ENCODE measurements at places on chromosomes 12 and 14.

GRCh38 chr14:103111232-103111868, 11.9 kb upstream of the TNFAIP2 start:
- DNase-seq, result no peak

DNA sequence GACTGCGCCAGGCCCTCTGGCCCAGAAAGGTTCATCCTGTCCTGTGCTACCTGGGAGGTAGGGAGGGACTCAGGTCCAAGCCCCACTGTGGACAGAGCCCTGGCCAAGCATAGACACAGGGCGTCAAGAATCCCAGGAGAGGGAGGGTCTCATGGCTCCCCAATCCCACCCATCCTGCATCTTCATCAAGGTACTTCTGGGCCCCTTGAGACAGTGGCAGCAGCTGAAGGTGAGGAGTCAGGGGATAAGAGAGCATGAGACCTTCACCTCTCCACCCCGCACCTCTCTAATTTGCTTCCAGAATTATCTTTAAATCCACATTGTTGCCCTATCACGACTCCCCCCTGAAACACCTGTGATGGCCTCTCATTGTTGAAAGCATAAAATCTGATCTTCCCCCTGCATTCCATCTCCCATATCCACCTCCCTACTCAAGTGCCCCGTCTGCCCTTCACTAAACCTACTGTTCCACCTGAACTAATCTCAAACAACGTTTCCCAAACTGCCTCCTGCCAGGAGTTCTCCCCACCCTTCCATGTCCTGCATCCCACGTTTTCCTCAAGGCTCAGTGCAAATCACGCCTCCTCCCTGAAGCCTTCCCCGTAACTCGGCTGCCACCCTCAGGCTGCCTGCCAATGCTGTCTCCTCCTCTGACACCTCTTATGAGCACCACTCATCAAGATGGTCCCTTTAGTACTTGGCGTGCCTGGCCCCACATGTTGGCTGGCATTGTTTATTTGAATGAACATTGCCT, 27.1 kb downstream of the KRT18 start:
- no peak for DNase-seq

GRCh38 chr12:122872815-122873361, 23.0 kb downstream of the VPS37B start:
- no peak for DNase-seq

DNA sequence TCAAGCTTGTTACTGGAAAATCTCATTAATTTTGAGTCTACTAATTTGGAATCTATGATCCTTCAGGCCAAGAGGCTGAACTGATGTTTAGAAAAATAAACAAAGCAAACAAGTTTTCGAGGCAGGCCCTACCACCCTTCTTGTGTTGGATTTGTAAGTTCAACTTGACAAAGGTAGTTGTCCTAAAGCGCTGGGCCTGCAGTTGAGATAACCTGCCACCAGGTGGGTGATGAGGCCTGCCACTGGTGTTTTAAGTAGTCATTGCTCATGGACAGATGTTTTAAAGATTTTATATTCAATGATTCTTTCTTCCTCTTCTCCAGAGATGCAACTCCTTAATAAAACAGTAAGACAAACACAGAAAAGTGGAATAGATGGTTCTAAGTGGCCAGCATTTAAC, 19.4 kb downstream of the ACVRL1 start:
- DNase-seq, result peak; percentile 17

DNA sequence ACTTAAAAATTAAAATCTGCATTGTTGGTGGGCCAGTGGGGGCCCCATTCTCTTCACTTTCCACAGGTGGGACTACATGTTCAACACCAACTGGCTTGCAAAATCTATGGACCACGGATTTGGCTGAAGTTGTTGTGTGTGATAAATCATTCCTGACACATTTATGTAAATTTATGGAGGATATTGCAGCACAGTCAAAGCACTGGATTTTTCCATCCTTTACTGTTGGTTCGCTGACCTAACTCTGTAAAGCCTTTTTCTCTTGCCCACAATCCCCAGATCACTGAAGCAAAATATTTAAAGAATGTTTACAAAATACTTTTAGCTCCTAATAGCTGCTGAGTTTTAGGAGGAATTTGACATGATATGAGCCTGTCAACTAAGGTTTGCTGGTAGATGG, 219.7 kb upstream of the PRICKLE1 start:
- no peak for DNase-seq

DNA sequence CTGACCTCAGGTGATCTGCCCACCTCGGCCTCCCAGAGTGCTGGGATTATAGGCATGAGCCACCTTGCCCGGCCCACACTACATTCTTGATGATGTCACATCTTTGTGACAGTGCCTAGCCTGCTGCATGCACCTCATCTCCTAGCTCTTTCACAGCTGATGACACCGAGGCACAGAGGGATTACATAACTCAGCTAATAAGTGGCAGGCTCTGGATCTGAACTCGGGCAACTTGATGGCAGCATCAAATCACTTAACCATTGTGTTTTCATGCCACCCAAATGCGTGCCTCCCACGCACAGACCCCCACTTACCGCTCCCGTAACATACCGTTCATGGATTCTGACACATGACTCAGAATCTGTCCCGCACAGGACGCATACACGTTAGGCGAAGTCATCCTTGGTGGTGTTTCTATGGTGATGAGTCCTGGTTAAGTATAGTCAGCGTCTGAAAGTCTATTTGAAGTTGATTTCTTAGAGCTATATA, 7.4 kb downstream of the TMEM120B start:
- DNase-seq, result no peak

- no peak for DNase-seq
Measured at GRCh38 chr14:51482102-51482501, 169.6 kb upstream of the FRMD6 start.

GRCh38 chr14:51479584-51480325, 172.0 kb upstream of the FRMD6 start:
- no peak for DNase-seq

DNA sequence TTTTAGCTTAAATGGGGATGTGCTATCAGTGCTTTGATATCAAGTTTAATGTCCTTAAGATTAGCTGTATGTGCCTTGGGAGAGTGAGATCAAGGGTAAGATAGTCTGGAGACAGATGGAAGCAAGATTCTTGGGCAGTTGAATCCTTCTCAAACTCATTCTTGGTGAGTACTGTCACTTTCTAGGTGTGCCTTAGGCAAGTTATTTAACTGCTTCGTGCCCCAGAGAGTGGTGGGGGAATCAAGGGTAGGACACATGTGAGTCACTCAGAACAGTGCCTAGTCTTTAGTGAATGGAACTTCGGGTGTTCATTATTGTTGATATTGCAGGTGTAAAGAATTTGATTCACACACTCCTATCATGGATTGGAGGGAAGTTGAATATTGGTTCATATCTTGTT, 803.7 kb downstream of the DIO2 start:
- no peak for DNase-seq

- peak; percentile 52 for DNase-seq
Measured at GRCh38 chr14:98138666-98139065, 1133.3 kb downstream of the BCL11B start.

GRCh38 chr12:128737292-128737966, 86.3 kb downstream of the SLC15A4 start:
- DNase-seq, result no peak

- no peak for DNase-seq
Measured at GRCh38 chr14:56703947-56704346, 106.3 kb downstream of the OTX2 start.

- DNase-seq, result no peak
Measured at GRCh38 chr14:77549451-77549850, 50.8 kb upstream of the ISM2 start.

GRCh38 chr12:46233423-46233822, 35.4 kb downstream of the SLC38A1 start:
- no peak for DNase-seq

- DNase-seq, result no peak
Measured at GRCh38 chr14:51520087-51520486, 131.6 kb upstream of the FRMD6 start.

- no peak for DNase-seq
Measured at GRCh38 chr12:66965621-66966020, 286.7 kb upstream of the GRIP1 start.

DNA sequence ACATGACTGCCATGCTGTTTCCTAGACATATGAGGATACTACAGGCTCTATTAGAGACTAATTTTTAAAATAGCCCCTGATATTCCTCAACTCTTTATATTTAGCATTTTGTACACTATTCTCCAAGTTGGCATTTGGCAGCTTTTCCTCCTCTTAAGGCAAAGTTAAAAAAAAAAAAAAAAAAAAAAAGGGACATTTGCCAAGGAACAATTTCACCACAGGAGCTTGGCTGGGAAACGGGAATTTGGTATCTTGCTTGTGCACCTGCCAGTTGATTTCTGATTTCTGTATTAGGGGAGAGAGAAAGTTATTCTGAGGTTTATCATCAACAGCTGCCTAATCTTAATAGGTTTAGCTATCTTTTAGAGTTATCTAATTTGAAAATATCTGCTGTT, 87.2 kb downstream of the CAND1 start:
- no peak for DNase-seq

GRCh38 chr14:51993285-51993920, 4.1 kb downstream of the RTRAF start:
- DNase-seq, result no peak

GRCh38 chr14:47917344-47917954, 242.0 kb upstream of the MDGA2 start:
- DNase-seq, result no peak
